ENCODE measurements at places on chromosomes 13 and 19. TPM values are rescaled to one million over a fixed set of nuclear protein-coding genes. Genes with fewer than 3 reads are reported as not detected.

Gene CLEC4G
- total RNA-seq: 0.55 TPM

Gene OR7A17
- not detected for total RNA-seq

GRCh38 chr13:101382086-101382485, 34.2 kb downstream of the NALCN start:
- DNase-seq: no peak

Gene FAM124A
- total RNA-seq: not detected

DNA sequence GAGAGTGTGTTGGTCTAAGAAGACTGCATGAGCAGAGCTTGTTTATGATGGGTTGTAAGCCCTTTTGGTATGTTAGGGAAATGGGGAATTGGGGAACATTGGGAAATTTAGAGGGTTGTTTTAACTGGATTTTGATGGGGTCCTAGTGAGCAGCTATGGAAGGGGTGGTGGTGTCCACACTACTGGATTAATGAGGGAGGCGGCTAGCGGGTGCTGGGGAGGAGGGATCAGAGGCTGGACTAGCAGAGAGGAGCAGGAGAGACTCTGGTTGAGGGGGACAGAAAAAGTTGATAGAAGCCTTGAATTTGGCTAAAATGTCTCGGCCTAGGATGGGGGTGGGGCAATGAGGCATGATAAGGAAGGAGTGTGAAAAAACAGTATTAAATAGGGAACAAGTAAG, 1369.1 kb downstream of the UQCRFS1 start:
- DNase-seq: no peak

DNA sequence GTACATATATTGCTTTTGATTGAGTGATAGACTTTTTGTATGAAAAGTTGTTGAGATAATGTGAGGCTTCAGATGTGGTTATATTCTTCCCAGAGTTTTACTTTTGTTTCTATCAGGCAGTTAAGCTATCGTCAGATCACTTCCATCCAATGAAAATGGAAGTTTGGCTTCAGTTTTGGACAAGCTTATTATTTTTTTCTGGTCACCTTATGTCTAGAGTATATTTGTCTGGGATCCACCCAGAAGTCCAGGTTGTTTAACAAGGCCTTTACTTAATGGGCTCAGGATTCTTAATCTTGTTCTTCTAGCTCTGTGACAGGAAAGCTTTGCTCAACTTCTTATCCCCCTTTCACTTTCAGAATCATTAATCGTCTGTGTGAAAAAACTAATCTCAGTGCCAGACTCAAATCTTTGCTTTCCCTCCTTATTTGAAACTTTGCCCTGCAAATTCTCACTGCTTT, 150.9 kb downstream of the PDS5B start:
- no peak for DNase-seq

DNA sequence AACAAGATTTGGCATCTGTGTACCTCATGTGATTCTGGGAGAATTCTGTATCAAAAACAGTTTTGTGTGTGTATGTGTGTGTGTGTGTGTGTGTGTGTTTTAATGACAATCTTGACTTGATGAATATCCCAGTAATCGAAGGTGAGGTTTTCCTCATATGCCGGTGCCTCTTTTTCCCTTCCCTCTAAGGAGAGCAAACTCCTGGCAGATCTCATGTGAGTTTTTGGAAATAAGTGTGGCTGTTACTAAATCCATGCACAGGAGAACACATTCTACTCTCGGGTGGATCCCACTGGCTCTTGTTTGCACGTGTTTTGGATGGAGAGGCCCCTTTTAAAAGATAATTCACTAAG, 29.0 kb upstream of the CEBPG start:
- DNase-seq: no peak

Gene LAIR1
- 31.0 TPM for total RNA-seq

Gene SPC24
- total RNA-seq: 0.98 TPM

- DNase-seq: no peak
These were observed 49.6 kb downstream of the MRPL57 start for GRCh38 chr13:21225841-21226581.

DNA sequence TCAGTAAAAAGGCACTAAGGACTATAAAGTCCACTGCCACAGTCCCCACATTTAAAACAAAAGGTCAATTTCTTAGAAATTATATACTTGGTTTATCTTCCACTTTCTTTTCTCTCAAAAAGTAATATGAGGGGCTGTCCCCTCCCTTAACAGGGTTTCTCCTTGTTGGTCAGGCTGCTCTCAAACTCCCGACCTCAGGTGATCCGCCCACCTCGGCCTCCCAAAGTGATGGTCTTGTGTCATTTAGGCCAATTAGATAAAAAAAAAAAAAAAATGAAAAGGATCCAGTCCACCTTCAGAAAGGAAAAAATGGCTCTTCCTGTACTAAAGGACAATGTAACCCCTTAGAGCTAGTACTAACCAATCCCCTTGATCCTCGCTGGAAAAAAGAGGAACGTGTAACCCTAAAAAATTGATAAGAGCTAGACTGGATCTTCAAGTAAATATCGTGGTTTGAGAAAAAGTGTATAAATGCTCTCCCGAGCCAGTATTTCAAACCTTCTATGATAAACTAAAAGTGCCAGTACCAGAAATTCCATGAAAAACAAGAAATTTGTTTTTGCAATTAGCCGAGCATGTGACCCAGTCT, 9.0 kb upstream of the CD70 start:
- DNase-seq: no peak

DNA sequence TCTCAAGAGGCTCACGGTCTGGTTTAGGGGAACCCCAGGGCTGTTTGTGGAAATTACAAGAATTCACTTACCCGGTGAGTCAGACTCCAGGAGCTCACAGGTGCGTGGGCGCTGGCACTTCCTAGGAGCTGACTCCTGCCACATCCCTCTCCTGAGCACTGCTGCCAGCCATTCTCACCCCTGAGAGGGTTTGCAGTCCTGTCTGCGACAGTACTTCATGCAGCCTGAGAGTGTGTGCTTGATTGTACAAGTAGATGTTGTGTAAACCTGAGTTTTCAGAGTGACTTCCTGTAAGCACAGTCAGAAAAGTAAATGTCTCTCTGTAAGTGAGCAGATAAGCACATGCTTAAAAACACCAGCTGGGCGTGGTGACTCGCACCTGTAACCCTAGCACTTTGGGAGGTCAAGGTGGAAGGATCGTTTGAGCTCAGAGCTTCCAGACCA, 8.1 kb downstream of the MRPL4 start:
- no peak for DNase-seq

DNA sequence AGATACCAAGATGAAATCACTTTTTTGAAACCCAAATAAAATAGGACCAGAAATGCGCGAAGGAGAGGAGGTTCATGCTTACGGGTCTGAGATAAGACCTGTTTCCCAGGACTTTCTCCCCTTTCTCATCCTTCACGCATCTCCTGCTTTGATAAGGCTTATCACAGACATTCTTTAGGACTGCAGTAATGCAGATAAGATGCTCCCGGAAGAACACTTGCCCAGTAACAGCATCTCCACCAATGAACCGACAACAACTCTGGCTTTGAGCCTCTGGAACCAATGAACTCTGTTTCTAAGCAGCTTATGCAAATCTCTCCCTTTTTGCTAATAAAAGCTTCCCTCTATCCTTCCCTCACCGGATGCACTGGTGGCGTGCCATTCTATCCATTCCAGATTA, 783.4 kb upstream of the ARGLU1 start:
- DNase-seq: no peak

DNA sequence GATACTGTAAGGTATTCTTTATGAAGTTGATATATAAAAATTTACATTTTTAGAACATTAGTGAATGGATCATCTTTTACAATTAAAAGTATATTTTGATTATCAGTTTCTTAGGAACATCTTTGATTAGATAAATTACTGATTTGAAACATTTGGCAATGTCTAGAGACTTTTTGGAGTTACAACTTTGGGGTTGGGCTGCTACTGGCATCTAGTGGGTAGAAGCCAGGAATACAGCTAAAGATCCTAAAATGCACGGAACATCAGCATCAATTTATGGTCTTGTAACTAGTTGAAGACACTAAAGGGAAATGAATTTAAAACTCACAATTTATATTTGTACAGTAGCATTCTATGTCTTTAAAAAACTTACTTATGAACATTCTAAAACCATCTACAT, 19.9 kb downstream of the POMP start:
- DNase-seq: no peak

DNA sequence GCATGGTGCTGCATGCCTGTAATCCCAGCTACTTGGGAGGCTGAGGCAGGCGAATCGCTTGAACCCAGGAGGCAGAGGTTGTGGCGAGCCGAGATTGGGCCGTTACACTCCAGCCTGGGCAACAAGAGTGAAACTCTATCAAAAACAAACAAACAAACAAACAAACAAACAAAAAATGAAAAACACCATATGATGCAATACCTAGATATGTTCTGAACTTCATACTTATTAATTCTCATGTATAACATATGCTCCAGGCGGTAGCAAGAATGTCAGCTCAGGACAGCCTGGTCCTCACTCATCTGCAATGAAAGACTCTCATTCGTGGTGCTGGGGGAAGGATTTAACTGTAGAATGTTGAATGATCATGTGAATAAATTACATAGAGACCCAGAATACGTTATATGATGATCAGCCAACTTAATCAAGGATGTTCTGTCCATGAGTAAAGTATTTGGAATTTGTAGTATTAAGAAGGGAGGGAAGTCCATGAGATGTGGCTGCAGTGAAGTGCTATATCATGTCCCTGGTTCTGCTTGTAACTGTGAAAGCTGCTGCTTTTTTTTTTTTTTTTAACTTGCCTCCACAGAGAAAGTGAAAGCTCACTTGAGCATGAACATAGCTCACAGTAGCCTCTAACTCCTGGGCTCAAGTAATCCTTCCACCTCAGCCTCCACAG, 206.8 kb downstream of the UQCRFS1 start:
- no peak for DNase-seq

Gene CCNE1
- 4.1 TPM for total RNA-seq

Gene FCAR
- 0.20 TPM for total RNA-seq

Data from activated B cell treated with CpG ODN at 0.5 μM for 24 hours (primary cell).